ENCODE measurements at places on chromosomes 11 and 22. TPM values are rescaled to one million over a fixed set of nuclear protein-coding genes. Genes with fewer than 3 reads are reported as not detected.

Gene PKNOX2
- polyA plus RNA-seq, result not detected

Gene OR5B12
- not detected for polyA plus RNA-seq

Gene BTG4
- not detected for polyA plus RNA-seq

Gene MPZL2
- 53.7 TPM for polyA plus RNA-seq

Gene MIAT
- polyA plus RNA-seq, result under 0.01 TPM

Gene PAX6
- polyA plus RNA-seq, result 1.1 TPM

Measured in HepG2 (cell line).